ENCODE measurements at places on chromosomes 4 and X. TPM values are rescaled to one million over a fixed set of nuclear protein-coding genes. Genes with fewer than 3 reads are reported as not detected.

DNA sequence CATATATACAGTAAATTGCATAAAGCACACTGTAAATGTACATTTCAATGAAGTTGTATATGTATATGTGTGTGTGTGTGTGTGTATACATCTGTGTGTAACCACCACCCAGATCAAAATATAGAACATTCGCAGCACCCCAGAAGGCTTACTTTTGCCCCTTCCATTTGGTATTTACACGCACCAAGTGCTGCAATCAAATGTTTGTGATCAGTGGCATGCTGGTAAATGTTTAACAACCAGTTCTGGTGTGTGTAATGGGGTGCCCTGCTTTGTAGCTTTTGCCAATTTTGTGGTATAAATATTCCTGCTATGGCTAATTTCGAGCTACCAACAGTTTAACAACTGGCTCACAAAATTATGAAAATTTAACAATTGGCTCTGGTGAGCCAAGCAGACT is 101.3 kb downstream of the RTL5 start:
- no peak for DNase-seq

- peak; percentile 20 for DNase-seq
These were observed 12.1 kb downstream of the FGD1 start for GRCh38 chrX:54483946-54484345.

- no peak for DNase-seq
These were observed 43.1 kb downstream of the ATRX start for GRCh38 chrX:77742788-77743476.

GRCh38 chrX:13440176-13440575 is 120.3 kb upstream of the ATXN3L start:
- no peak for DNase-seq

DNA sequence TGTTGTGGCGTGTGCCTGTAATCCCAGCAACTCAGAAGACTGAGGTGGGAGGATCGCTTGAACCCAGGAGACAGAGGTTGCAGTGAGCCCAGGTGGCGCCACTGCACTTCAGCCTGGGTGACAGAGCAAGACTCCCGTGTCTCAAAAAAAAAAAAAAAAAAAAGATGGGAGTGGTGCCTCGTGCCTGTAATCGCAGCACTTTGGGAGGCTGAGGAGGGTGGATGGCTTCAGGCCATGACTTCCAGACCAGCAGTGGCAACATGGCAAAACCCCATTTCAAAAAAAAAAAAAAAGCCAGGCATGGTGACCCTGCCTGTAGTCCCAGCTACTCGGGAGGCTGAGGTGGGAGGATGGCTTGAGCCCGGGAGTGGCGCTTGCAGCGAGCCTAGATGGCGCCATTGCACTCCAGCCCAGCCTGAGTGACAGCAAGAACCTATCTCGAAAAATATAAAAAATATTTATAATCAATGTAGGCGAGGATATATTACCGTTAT is 27.0 kb downstream of the EIF2S3 start:
- peak; percentile 38 for DNase-seq

DNA sequence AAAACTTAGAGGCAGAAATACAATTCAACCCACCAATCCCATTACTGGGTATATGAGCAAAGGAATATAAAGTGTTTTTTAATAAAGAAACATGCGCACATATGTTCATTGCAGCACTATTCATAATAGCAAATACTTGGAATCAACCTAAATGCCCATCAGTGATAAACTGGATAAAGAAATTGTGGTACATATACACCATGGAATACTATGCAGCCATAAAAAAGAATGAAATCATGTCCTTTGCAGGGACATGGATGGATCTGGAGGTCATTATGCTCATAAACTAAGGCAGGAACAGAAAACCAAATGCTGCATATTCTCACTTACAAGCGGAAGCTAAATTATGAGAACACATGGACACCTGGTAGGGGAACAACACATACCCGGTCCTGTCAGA is 807.7 kb upstream of the INTU start:
- DNase-seq = no peak

GRCh38 chrX:19639056-19639455 is 123.7 kb upstream of the MAP3K15 start:
- no peak for DNase-seq

DNA sequence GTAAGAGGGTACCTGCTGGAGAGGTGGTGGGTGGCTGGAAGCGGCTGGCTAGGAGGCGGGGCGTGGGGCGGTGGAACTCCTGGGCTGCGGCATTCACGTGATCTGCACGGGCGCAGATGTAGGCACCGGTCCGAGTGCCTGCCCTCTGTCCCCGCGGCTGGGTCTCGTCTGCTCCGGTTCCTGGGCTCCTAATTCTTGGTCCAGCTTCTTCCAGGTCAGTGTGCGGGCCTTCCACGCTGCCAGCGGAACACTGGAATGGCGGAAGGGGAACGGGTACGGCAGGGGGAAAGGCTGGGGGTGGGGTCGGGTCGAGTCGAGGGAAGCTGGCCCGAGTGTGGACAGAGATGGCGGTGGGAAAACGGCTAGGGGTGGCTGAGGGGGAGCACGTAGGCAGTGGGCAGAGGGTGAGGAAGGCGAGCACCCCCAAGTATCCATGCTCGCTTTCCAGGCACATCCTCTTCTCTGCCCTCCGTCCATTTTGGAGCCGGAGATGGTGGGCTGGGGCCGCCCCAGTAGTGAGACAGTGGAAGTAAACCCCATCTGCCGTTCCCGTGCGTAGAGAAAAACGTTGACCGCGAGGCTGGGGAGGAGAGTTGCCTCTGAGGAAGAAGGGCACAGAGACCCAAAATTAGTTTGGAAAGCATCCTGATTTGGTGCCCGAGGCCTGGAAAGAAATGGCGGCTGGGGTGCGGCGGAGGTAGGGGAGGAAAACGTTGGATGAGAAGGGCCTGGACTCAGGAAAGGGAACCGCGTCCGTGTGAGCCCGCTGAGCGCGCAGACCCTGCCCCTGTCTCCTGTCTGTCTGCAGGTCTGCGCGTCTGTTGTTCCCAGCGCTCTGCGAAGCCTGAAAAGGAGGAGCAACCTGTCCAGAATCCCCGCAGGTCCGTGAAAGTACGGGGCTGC is at the start of gene TCEAL4:
TCEAL4 (plus strand) TSS at position 105 of the 903 bp plus-strand sequence. CDS start 1,161 bp downstream, outside the sequence.
- DNase-seq = peak; percentile 71

- DNase-seq = no peak
These were observed 9.9 kb downstream of the FGG start for GRCh38 chr4:154602404-154603020.

DNA sequence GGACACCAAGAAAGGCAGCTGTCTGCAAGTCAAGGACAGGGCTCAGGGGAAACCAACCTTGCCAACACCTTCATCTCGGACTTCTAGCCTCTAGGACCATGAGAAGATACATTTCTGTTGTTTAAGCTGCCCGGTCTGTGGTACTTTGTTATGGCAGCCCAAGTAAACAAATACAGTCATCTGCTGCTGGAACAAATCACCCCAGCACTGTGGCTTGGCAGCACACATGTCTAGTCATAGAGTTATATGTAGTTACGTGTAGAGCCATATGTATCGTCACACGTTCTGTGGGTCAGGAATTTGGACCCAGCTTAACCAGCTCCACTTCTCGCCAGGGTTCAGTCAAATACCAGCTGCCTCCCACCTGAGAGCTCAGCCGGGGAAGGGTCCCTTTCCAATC is 2.5 kb downstream of the HTT-AS start:
- DNase-seq = no peak

DNA sequence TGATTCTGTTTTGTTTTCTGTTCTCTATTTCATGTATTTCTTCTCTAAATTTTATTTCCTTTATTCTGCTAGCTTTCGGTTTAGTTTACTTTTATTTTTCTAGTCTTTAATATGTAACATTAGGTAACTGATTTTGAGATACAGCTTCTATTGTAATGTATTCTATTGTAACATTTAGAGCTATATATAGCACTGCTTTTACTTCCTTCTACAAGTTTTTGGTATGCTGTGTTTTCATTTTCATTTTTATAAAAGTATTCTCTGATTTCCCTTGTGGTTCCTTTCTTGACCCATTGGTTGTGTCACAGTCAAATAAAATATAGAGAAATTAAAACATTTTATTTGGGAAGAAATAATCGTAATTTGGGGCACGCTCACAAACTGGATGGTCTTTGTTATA is 13.9 kb upstream of the CT47A1 start:
- DNase-seq = no peak

DNA sequence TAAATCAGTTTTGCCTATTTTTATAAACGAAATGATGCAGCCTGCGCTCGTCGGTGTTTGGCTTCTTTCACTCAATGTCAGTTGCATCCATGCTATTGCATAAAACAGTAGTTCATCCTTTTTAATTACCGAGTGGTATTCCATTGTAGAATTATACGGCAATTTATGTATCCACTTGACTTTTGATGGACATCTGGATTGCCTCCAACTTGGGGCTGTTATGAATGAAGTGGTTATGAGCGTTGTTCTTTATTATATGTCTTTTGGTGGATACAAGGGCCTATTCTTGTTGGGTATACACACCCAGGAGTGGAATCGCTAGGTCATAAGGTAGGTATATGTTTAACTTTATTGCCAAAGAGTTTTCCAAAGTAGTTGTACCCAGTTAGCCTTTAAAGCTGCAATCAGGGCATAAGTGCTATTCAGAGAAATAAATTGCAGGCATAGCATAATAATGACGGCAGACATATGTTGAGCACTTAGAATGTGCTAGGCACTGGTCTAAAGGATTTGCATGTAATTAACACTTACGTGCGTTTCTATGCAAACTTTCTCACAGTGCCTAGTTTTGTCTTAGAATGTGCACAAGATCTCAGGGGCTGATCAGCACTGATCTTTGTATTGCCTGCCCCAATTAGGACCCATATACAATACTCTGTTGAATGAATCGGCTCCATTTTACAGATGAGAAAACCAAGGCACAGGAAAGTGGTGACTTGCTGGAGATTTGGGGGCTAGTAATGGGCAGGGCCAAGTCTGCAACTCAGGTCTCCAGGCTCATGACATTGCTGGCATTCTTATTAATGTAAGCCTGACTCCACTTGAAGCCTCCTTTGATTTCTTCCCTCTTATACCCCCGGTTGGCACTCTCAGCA is 407.0 kb downstream of the BCOR start:
- no peak for DNase-seq

- DNase-seq = peak; percentile 90
These were observed 275.1 kb downstream of the GPM6A start for GRCh38 chr4:175536852-175537453.

DNA sequence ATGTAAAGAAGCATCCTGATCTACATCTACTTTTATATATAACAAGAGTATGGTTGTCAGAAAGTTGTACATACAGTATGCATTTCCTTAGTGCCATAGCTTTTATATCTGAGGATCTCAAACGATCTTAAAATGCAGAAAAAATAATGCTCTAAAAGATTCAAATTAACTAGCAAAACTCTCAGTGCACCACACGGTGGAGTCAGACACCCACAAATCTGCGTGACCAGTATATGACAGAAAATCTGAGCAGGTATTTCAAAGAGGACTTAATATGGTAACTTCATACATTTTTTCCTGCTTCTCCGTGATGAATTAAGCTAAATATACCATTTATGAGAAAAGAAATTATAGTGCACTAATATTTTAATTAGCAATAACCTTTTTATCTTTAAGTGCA is 803.0 kb downstream of the DMD start:
- DNase-seq = no peak

DNA sequence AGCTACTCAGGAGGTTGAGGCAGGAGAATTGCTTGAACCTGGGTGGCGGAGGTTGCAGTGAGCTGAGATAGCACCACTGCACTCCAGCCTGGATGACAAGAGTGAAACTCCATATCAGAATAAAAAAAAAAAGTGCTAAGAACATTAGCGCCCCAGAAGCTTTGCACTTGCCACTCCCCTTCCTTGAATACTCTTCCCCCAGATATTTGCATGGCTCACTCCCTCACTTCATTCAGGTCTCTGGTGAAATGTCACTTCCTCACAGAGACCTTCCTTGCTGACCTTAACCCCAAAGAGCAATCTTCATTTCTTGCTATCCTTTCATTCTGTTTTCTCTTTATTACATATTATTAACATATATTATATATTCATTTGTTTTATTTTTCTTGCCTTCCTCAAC is 11.3 kb downstream of the CACNA1F start:
- no peak for DNase-seq

DNA sequence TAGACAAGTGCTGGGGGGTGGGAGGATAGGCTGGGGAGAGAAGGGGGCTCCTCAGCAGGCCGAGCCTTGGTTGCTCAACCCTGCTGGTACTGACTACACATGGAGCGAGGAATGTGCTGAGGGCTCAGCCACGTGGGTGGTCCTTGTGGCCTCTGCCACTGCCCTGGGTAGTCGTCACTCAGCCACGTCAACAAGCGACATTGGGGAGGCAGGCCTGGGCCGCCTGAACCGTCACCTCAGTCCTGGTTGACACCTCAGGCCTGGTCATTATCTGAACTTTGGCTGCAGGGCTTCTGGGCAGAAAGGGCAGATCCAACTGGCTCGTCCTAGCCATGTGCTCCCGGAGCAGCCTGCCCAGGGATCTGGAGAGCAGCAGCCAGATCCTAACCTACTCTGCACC is 62.7 kb upstream of the GDPD2 start:
- no peak for DNase-seq

DNA sequence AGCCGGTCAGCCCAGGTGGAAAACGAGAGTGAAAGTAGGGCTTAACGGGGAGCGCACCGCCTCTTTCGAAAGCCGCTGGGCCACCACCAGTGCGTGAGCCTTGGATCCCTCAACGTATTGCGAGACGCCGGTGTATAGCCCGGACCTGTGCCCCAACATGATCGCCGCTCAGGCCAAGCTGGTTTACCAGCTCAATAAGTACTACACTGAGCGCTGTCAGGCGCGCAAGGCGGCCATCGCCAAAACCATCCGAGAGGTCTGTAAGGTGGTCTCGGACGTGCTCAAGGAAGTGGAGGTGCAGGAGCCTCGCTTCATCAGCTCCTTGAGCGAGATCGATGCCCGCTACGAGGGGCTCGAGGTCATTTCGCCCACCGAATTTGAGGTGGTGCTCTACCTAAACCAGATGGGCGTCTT is 929 bp downstream of the MAB21L2 start:
- no peak for DNase-seq

GRCh38 chr4:180866933-180867643 is 1376.1 kb upstream of the TENM3 start:
- DNase-seq = no peak

- peak; percentile 90 for DNase-seq
These were observed 231.3 kb upstream of the STK26 start for GRCh38 chrX:131791608-131792355.

GRCh38 chr4:72951628-72952027 is 117.9 kb downstream of the COX18 start:
- no peak for DNase-seq

- no peak for DNase-seq
These were observed 768.8 kb downstream of the STPG2 start for GRCh38 chr4:97374526-97374925.

- DNase-seq = no peak
These were observed 3.7 kb upstream of the GPR82 start for GRCh38 chrX:41720125-41720779.

- no peak for DNase-seq
These were observed 28.9 kb downstream of the SYNPO2 start for GRCh38 chr4:118917582-118917981.

SGMS2 gene
- 15.2 TPM for total RNA-seq

RIBC1 gene
- 1.8 TPM for total RNA-seq

LIMCH1 gene
- 64.9 TPM for total RNA-seq

DKK2 gene
- total RNA-seq = 19.2 TPM

PCDH7 gene
- 67.6 TPM for total RNA-seq

MAGEA10 gene
- total RNA-seq = not detected

SMIM10L2A gene
- 14.4 TPM for total RNA-seq

AWAT2 gene
- total RNA-seq = not detected

TRPC3 gene
- total RNA-seq = 16.1 TPM

INTS12 gene
- 24.5 TPM for total RNA-seq

CXorf51A gene
- total RNA-seq = not detected

OPN1MW3 gene
- total RNA-seq = not detected

GYG2 gene
- total RNA-seq = 26.1 TPM

ZCCHC4 gene
- 17.9 TPM for total RNA-seq

MBTPS2 gene
- total RNA-seq = 32.1 TPM

TMSB15B gene
- 14.1 TPM for total RNA-seq

HTRA3 gene
- total RNA-seq = 23.4 TPM

UGT2B11 gene
- total RNA-seq = 0.33 TPM

ALAS2 gene
- 49.0 TPM for total RNA-seq
